Natural killer cell (primary cell): ENCODE measurements at places on chromosomes 7 and 10. TPM values are rescaled to one million over a fixed set of nuclear protein-coding genes. Genes with fewer than 3 reads are reported as not detected.

The NEUROG3 gene
- not detected for total RNA-seq

The AZGP1 gene
- not detected for total RNA-seq

The SLC35G1 gene
- 0.99 TPM for total RNA-seq

The MRPL32 gene
- 36.9 TPM for total RNA-seq

DNA sequence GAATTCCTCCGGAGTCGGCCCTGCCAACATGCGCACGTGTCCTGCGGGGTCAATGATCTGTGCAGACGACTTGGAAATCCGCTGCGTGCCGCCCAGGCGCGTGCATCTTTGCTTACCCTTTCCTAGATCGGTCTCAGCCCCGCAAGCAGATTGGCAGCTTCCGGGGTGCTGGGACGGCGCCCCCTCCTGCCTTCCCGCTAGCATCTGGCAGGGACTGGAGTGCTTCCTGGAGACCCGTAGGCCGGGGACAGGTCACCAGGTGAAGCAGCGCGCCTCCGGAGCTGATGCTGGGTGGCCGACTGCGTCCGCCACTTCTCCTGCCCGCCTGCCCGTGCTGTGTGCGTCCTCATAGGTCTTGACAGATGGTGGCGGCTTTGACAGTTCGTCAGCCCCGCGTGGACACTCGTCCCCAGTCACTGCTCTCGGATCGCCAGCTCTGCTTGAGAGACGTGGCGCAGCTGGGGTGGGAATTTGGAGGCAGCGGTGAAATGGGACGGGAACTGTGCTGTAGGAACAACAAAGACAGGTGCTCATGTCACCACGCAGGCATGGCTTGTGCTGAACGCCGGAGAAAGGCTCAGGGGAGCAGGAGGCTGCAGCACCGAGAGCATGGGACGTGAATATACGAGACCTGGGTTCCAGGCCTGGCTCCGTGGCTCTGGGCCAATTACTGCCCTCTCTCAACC is 21.9 kb upstream of the KCNK18 start:
- H3K27me3 ChIP-seq, result peaks cover 15% of the 10 kb centered on the region
- no peaks in the 10 kb centered on the region for H3K36me3 ChIP-seq
- peaks cover 18% of the 10 kb centered on the region for H3K4me1 ChIP-seq
- peak overlapping the region; percentile 35 for H3K4me3 ChIP-seq
- H3K27ac ChIP-seq, result no peak overlapping the region

DNA sequence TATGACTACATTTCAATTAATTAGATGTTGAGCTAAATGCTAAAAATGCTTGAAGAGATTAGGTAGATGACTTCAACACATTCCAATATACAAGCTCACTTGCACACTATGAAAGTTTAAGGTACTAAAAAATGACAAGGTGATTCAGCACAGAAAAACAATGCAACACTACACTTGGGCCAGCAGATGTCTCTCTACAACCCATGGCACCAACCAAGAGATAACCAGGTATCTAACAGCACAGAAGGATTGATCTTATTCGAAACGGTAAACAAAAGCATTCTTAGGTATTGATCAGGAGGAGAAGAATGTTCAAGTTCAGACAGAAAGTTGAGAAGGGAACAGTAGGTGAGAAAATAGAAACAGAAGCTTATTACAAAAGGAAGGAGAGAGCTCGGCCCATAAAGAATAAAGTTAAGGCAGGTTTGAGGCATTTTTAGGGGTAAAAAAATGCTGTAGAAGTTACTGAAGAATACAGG is 248.2 kb upstream of the KLF14 start:
- no peak for DNase-seq
- H3K27ac ChIP-seq, result peak overlapping the region; percentile 60
- H3K36me3 ChIP-seq, result peaks cover 4% of the 10 kb centered on the region
- H3K4me3 ChIP-seq, result no peak overlapping the region
- H3K4me1 ChIP-seq, result peaks cover 25% of the 10 kb centered on the region
